CD4-positive, alpha-beta T cell treated with Interleukin-10 for 1 hour (primary cell): ENCODE measurements at places on chromosomes 11 and 22.

- DNase-seq: no peak
These were observed 34.8 kb upstream of the TTC12 start for GRCh38 chr11:113279591-113279990.

DNA sequence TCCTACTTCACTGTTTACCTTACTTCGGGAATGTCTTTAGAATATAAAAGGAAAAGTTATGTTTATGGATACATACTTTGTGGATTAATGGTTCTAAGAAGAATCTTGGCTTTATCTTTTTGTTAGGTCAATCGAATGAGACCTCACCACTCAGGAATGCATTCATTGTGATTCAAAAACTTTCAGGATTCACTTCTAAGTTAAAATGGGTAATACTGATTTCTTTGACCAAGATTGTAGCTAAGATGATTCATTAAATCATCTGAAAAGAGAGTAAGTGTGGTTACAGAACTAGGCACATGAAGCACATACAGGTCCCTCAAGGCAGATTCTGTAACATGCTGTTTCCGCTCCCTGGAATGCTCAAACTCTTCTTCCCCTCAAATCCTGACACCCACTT lies 716.4 kb downstream of the KCNA4 start:
- no peak for DNase-seq

- DNase-seq: peak; percentile 84
These were observed 13.3 kb upstream of the CYP2R1 start for GRCh38 chr11:14905104-14906033.

- no peak for DNase-seq
These were observed 4.7 kb downstream of the KCNJ4 start for GRCh38 chr22:38450234-38450797.

DNA sequence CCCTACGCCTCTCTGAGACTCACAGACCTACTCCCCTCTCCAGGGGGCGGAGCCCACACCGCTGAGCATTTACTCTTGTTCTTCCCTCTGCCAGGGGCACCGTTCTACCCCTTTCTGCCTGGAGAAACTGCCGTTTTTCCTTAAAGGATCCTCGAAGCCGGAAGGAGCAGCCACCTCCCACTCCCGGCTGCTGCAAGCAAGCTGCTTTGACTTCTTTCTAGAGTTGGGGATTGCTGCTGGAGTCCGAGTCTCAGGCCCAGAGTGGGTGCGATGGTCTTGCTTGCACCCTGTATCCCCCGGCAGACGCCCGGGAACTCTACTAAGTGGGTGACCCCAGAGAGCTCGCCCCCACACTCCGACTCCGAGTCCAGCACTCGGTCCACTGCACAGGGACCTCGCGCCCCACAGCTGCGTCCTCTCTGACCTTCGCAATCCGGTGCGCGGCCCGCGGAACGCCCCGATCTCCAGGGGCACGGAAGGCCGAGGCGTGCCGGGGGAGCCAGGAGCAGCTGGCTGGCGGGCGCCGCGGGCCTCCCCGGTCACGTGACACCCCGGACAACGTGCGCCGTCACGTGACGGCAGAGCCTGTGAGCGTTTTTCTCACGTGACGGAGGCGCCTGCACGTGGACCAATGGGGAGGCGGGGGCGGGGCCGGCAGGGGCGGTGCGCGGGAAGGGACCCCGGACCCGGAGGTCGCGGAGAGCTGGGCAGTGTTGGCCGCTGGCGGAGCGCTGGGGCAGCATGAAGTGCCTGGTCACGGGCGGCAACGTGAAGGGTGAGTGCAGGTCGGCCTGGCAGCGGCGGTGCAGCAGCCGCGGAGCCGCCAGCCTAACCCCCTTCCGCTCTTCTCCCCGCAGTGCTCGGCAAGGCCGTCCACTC lies at the start of gene RAD9A:
Gene RAD9A, plus strand, starts transcription at position 683 of the 879 bp plus-strand sequence. Its CDS starts 59 bp downstream, at position 742.
- DNase-seq: peak; percentile 92

DNA sequence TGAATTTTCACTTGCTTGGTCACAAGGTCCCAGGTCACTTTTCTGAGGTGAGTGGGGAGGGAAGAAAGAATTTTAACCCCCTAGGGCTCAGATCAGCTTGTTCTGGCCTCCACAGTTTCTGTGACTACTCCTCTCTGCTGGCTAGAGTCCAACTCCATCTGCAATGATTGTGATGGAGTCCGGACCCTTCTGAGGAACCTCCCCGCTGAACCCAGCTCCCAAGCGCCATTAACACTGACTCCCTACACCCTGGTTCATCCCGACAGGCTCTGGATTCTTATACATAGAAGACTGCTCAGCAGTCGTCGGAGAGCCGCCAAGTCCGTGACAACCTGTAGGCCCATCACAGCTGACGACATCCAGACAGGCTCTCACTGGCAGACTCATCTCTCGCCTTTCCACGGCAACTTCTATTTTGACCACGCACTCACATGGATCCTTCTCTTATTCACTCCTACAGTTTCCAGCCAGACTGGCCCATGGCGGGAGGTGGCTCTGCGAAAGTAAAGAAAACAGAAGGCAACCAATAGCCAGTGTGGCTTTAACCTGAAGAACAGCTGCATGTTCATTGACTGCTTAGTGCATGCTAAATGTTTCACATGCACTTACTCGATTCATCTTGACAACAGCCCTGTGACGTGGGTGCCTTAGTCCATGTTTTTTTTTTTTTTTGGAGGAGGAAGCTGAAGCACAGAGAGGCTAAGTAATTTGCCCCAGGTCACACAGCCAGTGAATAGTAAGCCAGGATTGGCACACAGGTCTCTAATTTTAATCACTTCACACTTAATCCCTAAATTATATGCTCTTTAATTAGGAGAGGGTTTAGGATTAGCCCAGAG lies 68.0 kb upstream of the PRDM11 start:
- DNase-seq: no peak

- no peak for DNase-seq
These were observed 1.1 kb downstream of the TTLL12 start for GRCh38 chr22:43185860-43186261.

DNA sequence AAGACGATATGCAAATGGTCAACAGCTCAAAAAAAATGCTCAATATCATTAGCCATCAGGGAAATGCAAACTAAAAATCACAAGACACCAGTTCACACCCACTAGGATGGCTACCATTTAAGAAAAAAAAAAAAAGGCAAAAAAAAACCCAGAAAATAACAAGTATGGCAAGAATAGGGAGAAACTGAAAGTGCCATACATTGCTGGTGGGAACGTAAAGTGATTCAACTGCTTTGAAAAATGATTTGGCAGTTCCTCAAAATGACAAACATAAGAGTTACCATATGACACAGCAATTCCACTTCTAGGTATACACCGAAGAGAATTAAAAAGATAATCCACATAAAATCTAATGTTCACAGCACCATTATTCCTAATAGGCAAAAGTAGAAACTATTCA lies 47.5 kb downstream of the PICALM start:
- no peak for DNase-seq

- DNase-seq: no peak
These were observed 126.3 kb downstream of the CADM1 start for GRCh38 chr11:115377882-115378296.

- DNase-seq: peak; percentile 33
These were observed 13.7 kb downstream of the NFRKB start for GRCh38 chr11:129881570-129882170.

DNA sequence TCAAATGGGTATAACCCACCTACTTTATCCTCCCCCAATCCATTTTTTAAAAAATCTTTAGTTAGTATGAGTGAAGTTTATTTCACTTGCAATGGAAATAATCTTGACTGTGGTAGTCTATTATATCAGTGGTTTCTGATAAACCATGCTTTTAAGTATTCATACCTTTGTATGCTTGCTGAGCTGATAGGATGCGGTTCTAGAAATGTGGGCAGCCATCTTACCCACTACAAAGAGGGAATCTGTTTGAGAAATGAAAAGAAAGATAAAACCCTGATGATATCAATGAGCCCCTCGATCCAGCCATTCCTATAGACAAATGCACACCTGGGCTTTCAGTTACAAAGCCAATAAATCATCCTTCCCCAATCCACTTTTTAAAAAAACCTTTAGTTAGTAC lies 13.8 kb upstream of the PVALB start:
- peak; percentile 19 for DNase-seq

DNA sequence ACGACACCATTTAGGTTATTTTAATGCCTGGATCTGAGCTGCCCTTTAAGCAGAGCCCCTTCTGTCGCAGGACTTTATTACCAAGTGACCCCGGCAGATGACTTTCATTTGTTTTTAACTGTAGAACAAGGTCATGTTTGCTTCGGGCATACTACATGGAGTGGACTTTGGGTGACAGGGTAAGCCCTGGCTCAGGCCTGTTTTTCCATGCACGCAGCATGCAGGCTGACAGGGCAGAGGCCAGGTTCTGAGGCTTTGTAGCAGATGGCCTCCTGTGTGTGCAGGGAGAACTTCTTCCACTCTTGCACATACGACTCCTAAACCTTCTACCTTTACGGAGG lies 50.5 kb downstream of the SNX19 start:
- DNase-seq: no peak

DNA sequence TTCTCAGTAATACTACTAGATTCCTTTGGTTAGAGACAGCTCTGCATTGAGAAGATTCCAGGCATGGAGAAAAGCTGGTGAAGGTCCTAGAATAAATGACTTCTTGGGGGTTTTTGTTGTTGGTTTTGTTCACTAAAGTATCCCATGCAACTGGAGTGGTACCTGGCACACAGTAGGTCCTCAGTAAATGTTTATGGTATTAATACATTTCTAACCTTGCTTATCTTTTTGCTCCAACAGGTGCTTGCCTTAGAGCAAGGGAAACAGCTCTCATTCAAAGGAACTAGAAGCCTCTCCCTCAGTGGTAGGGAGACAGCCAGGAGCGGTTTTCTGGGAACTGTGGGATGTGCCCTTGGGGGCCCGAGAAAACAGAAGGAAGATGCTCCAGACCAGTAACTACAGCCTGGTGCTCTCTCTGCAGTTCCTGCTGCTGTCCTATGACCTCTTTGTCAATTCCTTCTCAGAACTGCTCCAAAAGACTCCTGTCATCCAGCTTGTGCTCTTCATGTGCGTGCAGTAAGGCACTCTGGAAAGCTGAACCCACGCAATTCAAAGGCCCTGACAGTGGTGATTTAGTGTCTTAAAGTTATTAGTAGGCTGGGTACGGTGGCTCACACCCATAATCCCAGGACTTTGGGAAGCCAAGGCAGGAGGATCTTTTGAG lies 2.0 kb downstream of the TMEM138 start:
- no peak for DNase-seq

- DNase-seq: no peak
These were observed at the start of gene SERPING1 for GRCh38 chr11:57597461-57597915. Gene SERPING1 (plus strand): TSS chr11:57597685. CDS start chr11:57598271, 586 bp downstream.

- DNase-seq: peak; percentile 30
These were observed 40.6 kb downstream of the OR4D9 start for GRCh38 chr11:59551659-59552521.

DNA sequence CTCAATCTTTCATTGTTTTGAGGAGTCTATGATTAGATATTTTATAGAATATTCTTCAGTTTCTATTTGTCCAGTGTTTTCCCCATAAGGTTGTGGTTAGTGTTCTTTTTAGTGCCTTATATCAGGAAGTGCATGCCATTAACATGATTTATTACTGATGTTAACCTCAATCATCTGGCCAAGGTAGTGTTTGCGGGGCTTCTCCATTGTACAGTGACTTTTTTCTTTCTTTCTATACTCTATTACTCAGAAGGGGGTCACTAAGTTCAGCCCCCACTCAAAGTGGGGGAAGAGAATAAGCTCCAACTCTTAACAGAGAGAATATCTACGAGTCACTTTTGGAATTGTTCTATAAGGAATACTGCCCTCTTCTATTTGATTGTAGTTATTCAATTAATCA lies 415.8 kb downstream of the DYNC2H1 start:
- DNase-seq: no peak

DNA sequence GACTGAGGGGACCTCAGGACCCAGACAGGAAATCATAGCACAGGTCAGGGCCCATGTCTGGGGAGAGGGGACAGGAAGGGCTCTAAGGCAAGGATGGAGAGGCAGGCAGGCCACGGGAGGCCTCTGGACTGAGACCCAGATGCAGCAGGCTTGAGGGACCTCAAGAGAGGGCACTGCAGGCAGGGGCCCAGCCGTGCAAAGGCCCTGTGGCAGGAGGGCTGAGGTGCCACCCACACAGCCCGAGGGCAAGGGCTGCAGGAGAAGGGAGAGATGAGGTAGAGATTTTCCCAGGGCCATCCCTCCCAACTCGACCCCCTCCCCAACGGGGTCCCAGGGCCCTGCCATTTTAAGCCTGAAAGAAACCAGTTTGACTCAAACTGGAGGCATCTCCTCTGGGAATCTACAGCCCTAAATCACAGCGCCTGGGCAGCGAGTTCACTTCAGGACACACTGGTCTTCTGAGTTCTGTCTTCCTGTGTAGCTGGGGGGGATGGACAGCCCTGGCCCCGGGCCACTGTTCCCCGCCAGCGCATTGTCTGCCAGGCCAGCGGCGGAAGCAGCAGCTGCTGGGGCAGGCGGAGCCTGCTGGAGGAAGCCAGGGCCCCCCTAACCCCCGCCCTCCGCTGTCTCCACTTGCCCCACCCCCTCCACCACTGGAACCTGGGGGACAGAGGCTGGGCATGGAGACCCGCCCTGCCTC lies 20.3 kb upstream of the WNT7B start:
- no peak for DNase-seq

DNA sequence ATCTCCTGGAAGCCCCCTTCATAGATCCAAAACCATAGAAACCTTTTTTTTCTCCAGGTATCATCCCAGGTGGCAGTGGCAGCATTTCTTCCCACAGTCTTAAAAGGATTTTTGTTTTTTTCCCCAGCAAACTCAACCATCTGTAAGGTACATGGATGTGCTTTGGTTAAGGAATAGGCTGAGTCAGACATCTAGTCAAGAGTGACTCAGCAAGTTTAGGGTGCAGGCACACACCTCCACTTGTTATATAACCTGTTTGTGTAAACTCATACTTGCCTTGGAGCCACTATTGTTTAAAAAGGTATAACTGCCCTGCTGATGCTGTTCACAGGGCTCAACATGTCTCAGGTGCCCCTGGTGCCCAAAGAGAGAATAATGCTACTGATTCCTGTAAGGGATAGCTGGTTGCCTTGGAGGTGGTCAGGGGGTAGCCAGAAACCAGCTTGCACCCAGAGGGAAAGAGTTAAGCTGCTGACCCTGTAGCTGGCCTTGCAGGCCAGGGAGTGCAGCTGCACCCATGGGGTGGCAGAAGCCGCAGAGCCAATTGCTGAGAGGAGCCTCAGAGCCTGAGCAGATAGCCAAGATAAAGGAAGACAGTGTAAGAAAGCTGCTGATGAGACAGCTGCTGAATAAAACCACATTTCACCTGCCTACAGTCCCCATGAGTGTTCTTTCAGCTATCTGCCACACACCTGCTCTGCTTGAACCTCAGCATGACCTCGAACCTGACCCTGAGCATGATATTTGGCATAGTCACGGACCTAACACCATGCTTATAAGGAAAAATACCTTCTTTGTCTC lies 1726.1 kb upstream of the RAG2 start:
- no peak for DNase-seq
